ENCODE measurements at places on chromosomes 7 and 10.

DNA sequence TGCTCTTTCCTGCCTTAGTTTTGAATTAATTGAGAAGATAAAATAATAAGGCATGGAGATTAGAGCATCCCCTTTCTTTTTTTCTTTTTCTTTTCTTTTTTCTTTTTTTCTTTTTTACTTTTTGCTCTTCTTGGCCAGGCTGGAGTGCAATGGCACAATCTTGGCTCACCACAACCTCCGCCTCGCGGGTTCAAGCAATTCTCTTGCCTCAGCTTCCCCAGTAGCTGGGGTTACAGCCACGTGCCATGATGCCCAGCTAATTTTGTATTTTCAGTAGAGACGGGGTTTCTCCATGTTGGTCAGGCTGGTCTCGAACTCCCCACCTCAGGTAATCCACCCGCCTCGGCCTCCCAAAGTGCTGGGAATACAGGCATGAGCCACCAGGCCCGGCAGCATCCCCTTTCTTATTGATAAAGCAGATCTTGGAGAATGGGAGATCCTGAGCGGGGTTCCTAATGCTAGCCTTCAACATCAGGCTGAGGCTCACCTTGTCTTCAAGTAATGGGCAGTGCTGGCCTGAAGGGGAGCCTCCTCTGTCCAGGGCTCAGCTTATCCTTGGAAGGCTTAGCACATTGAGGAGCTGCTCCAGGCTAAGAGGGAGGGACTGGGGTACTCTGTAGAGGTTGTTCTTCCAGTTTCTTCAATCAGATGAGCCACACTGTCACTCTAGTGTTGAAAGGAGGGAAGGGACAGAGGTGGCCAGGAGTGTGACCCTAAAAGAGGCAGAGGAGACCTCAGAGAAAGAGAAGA, 27.9 kb downstream of the GSTO2 start:
- no peak for DNase-seq

DNA sequence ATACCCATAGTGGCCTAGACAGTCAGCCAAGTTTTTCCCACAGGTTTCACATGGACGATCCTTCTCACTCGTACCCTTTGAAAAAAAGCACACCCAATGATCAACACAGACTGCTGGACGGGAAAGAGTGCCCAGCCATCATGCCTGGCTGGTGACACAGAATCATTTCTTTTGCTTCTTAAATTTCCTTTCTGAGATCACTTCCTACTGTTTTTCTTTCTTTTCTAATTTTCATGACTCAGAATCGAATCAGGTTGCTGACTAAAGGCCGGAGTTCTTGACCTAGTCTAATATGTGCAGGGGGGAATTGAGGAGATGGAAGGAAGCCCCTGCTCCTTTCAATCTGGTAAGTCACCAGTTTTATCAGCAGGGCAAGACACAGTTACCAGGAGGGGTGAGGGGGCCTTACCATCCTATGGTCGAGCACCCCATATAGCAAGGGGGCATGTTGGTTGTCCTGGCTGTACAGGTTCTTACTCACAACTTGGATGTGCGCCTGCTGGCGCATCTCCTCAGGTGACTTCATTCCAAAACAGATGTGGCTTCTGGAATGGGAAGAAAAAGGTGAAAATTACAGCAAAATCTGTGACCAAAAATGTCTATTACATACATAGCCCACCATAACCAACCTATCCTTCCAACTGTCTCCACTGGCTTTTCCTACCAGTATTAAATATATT, 3.5 kb downstream of the POLR3A start:
- no peak for DNase-seq

DNA sequence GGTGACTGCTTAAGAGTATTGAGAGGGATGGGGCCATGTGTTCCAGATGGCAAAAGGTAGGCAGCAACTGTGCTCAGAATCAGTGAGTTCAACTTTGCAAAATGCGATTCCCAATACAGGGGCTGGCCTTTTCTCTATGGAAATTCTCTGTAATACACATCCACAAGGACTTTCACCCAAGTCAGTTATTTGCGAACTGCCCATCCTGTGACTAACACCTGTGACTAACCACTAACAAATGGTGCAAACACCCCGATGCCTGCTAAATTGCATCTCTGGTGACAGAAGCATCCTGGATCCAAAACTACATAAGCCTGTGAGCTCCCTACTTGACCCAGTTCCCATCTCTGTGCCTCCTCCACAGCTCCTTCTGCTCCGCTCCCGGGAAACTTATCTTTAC, 9.0 kb upstream of the CUZD1 start:
- DNase-seq: no peak

GRCh38 chr10:119702583-119702982, 23.3 kb upstream of the INPP5F start:
- DNase-seq: no peak

Data from effector memory CD4-positive, alpha-beta T cell (primary cell).